Foreskin keratinocyte (primary cell): ENCODE measurements at places on chromosomes 5 and 9.

- no peak for DNase-seq
Measured at GRCh38 chr5:128402506-128402905, 135.5 kb downstream of the FBN2 start.

GRCh38 chr9:79145442-79145841, 426.3 kb upstream of the TLE4 start:
- DNase-seq: no peak

- DNase-seq: no peak
Measured at GRCh38 chr5:149195337-149195887, 54.1 kb downstream of the ABLIM3 start.

- DNase-seq: no peak
Measured at GRCh38 chr5:113172231-113172826, 195.7 kb downstream of the DCP2 start.

DNA sequence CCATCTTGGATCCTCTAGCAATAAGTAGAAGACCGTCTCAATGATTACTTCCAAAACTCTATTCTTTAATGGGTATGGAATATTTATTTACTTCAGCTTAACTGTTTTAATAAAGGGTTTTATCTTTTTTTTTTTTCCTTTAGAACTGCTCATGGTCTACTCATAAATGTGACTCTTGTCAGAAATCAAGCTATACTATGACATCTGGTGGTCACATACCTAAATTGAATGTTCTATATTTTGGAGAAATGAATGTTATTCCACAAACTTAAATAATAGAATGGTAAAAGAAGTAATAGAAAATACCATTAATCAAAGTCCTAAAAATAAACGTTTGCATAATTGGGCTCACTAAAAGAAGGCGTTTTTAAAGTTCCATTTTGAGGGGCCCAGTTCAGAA, 131.2 kb upstream of the PLCXD3 start:
- no peak for DNase-seq

- no peak for DNase-seq
Measured at GRCh38 chr9:126939821-126940221, 25.2 kb downstream of the RALGPS1 start.

GRCh38 chr5:168198359-168198758, 93.1 kb upstream of the WWC1 start:
- DNase-seq: no peak

- DNase-seq: no peak
Measured at GRCh38 chr5:78629624-78630023, 18.9 kb downstream of the LHFPL2 start.

- DNase-seq: no peak
Measured at GRCh38 chr5:98791001-98791519, 17.6 kb downstream of the RGMB start.

DNA sequence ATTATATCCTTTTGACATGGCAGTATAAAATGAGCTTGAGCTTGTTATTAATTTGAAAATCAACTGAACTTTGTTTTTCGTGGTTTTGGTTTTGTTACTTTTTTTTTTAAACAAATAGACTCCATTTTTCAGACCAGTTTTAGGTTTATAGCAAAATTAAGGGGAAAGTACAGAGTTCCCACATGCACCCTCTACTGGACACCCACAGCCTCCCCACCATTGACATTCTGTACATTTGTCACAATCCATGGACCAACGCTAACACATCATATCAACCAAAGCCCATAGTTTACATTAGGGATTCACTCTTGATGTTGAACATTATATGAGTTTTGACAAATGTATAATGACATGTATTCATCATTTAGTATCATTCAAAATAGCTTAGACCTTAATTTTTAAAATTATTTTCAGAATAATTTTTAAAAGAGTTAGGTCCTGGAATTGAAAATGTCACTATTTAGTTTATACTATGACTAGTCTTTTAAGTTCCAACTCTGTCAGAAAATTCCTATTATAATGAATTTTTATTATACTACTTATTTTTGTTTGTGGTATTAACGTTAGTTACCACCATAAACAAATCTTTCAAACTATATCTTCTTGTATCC, 35.3 kb upstream of the JMY start:
- DNase-seq: no peak

GRCh38 chr9:72979405-72980100, 26.7 kb upstream of the ALDH1A1 start:
- DNase-seq: no peak

- no peak for DNase-seq
Measured at GRCh38 chr9:4615251-4615650, 46.8 kb upstream of the PLPP6 start.

DNA sequence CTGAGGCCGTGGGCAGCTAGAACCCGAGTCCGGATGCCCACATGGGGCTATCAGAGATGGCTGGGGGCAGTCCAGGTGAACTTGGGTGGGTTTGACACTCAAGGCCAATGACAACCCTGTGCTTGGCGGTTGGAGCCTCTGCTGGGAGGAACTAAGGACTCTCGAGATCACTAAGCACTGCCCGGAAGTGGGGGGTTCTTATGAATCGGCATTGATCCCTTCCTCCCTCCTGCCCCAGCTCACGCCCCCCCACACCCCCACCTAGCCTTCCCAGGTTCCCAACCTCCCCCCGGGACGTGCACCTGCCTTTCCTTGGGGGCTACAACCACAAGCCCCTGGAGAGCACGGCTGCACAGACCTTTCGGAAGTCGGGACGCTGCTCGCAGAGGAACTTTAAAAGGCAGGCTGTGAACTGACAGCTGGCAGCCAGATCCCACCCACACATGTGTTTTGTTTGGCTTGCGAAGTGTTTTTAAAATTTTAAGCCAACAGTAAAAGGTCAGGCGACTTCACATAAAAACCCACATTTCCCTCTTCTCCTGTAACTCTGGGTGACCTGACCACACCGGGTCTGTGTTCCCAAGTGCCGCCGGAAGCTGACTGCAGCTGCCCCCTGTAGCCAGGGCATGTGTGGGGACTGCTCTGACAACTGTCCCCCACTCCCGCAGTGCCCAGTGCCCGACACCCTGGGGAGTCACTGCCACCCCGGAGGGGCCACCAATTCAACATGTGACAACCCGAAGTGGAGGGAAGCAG, 5.1 kb upstream of the RALGDS start:
- no peak for DNase-seq

GRCh38 chr5:111337133-111337532, 112.9 kb downstream of the CAMK4 start:
- DNase-seq: no peak

DNA sequence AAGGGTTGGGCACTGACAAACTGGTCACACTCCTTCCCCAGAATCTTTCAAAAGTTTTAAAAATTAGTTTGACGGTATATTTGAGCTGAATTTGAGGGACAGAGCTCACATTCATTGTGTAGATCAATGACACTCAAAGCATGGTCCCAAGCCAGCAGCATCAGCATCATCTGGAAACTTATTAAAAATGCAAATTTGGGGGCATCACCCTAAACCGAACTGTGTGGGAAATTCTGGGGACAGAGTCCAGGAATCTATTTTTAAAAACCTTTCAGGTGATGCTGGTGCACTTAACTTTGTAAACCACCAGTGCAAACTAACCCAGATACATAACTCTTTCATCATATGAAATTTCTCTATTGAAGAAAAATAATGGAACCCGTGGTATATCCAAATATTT, 58.1 kb upstream of the MTAP start:
- DNase-seq: no peak

- DNase-seq: no peak
Measured at GRCh38 chr5:87081511-87082372, 185.9 kb upstream of the RASA1 start.

GRCh38 chr9:92719028-92719647, 45.5 kb downstream of the BICD2 start:
- DNase-seq: no peak

DNA sequence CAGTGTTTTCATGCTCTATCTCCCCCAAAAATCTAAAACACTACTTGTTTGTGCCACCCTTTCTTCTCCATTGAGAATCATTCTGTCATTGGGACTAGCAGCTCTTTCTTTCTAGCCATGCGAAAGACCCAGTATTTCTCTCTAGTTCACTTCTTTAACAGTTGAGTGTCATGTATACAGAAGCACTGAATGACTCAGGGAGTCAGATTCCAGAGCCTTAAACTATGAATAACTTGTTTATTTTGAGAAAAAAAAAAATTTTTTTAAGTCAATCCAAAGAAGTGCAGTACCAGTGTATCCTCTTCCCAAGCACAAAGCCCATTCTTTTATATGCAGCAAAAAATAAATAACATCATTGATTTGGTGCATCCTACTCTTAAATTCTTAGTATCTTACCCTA, 415.4 kb upstream of the GRAMD2B start:
- DNase-seq: no peak

GRCh38 chr5:68592351-68592750, 376.8 kb downstream of the PIK3R1 start:
- DNase-seq: no peak

- DNase-seq: no peak
Measured at GRCh38 chr9:116262448-116262847, 108.9 kb downstream of the PAPPA start.

DNA sequence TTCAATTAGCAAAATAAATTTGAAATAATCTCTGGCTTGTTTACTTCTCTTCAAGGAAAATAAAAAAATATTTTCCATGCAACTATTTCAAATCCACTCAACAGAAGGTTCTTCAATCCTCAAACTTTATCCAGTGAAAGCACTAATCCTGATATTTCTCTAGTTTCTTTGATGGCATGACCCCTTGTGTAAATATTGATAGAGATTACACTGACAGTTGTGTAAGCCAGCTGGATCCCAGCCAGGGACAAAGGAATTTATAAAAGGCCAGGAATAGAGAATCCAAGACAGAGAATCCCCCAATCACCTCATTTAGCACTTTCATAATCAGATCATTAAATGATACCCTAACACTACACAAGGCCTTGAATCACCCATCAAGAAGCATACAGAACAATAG, 135.2 kb downstream of the GNA14 start:
- DNase-seq: no peak

- DNase-seq: no peak
Measured at GRCh38 chr5:108303086-108303485, 78.8 kb downstream of the FBXL17 start.

DNA sequence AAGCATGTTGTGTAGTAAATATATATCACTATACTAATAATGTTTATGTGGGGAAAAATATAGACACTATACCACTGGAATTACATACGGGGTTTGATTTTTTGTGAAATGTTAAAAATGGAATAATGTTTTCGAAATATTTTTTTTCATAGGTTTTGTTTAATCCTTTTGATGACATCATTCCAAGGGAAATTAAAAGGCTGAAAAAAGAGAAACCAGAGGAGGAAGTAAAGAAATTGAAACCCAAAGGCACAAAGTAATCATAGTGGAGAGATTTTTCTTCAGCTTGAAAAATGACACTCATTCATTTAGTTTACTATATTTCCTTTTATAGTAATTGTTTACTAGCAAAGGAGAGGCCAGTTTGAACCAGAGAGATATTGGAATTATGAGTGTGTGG, 17.6 kb downstream of the CWC27 start:
- no peak for DNase-seq

GRCh38 chr5:118353970-118354369, 634.4 kb downstream of the DTWD2 start:
- no peak for DNase-seq

DNA sequence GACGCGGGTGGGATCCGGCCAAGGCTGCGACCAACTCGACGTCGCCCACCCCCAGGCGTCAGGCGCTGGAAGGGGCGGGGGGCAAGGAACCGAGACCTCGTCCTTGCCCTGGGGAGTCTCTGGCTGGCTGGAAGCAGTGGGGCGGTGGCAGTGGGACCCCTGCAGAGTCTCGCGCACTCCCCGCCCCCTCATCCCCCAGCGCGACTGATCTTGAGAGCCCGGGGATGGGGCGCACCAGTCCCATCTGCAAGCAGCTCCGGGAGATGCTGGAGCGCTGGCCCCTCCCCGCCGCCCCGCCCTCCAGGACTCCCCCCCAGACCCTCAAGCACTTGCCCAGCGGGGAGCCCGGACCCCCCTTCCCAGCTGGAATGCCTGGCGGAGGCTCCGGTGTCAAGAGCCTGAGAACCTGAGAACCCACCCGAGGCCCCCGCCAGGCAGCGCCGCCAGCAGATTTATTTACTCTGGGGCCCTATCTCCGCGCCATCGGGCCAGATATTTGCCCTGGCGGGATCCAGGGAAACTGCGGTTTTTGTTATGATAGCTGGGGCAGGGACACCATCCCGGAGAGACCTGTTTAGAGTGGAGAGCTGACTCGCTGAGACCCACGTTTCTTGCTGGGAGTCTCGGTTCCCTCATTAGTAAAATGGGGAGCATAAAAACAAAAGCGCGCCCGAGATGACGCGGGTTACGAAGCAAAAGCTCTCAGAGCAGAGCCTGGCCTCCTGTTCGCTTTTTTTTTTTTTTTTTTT, 1.2 kb downstream of the PRRT1B start:
- DNase-seq: no peak

DNA sequence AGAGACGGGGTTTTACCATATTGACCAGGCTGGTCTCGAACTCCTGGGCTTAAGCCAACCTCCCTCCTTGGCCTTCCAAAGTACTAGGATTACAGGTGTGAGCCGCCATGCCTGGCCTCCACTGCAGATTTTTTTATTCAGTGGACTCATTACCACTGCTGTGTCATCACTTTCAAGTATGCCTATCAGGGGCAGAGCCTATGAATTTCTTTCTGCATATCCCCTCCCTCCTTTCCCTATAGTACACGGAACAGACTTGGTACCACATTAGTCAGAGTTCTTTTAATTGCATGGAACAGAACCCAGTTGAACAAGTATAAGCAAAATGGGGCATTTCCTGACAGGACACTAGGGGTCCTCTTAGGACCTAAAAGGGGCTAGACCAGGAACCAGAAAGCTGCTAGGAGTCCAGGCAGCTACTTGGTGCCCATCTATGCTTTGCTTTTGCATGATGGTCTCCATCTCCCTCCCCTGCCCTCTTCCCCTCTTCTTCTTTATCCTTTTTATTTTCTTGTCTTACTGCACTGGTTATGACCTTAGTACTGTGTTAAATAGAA, 5.8 kb downstream of the BSPRY start:
- DNase-seq: no peak

DNA sequence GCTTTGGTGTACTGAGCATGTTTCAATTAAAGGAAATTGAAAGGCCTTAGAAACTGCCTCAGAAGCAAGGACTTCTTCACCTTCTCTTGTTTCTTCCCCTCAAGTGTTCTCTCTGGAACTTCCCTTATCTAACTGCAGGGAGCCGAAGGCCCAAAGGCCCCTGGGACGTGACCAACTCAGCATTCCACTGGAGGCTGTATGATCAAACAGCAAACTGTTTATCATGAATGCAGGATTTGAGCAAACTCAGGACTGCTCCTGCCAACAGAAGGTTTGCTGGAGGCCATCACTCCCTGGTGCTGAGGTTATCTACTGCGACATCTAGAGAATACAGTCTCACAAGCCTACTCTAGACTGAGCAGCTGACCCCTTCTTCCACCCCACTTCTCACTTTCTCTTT, 4.8 kb upstream of the CDH10 start:
- no peak for DNase-seq
